IPS DF 6.9 (cell line): ENCODE measurements at places on chromosomes 2 and 18.

- DNase-seq: no peak
These were observed at the start of gene ITGB6 for GRCh38 chr2:160199683-160200389. Gene ITGB6 (minus strand): TSS chr2:160200272. CDS start chr2:160200063, 209 bp downstream.

DNA sequence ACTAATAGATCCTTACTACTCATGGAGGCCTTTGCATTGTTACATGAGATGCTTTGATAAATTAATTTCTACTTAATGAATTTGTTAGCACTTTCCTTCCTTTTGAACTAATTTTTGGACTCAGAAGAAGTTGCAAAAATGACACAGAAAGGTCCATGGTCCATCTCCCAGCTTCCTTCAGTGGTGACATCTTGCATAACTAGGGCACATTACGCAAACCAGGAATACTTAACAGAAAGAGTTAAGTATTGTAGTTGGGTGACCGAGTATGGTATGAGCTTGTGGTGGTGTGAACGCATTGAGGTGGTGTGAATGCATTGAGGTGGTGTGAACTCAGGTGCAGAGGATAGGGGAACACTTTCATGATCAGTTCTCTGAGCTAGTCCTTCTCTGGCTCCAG lies 151.1 kb upstream of the TWIST2 start:
- DNase-seq: no peak

DNA sequence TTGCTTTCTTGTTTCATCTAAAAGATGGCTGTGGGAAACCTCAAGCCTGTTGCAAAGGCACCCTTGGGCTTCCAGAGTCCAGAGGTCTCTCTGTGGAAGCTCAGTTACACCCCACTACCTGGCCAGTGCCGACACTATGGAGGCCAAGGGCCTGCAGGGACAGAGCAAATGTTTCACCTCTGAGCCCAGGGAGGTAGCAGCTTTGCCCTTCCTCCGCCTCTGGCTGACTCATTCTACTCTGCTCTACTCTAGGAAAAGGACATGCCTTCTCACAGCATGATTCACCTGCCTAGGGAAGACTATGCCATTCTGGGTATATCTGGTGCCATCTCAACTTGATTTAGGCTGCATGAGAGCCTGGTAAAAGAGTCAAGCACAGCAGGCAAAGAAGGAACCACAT lies 12.2 kb downstream of the MYOM1 start:
- DNase-seq: no peak

- no peak for DNase-seq
These were observed 162.1 kb upstream of the XIRP2 start for GRCh38 chr2:166725927-166726924.

DNA sequence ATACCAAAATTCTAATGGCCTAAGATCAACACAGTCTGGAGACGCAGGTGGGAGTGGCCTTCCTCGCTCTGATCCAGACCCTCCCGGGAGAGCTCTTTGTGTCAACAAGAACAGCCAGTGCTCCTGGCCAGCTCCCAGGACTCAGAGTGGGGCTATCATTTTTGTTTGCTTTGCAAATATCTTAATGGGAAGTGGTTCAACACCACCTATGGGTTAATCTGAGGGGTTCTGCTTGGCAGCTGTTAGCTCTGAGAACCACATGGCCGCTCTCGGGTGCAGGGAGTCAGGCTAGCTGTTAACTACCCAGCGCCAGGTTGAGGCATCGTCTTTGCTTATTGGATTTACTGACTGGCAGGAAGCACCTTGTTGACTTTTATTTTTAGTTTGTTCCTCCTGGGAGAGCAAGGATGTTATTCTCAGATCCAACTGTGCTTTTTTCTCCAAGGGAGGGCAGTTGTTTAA lies 184.8 kb upstream of the SP5 start:
- DNase-seq: no peak

DNA sequence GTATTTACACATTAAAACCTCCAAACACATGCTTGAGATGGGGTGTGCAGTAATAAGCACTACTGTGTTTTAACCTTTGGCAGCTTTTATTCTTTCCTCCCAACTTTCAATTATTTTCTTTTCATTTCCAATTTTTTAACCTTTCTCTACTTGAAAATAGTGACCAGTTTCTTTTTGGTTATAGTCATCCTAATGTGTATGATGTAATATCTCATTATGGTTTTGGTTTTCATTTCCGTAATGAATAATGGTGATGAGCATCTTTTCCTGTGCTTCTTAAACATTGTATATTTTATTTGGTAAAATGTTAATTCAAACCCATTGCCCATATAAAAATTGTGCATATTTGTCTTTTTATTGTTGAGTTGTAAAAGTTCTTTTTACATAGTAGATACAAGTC lies 103.5 kb downstream of the BMPR2 start:
- DNase-seq: no peak

- no peak for DNase-seq
These were observed 95.2 kb downstream of the TFCP2L1 start for GRCh38 chr2:121189661-121190381.

DNA sequence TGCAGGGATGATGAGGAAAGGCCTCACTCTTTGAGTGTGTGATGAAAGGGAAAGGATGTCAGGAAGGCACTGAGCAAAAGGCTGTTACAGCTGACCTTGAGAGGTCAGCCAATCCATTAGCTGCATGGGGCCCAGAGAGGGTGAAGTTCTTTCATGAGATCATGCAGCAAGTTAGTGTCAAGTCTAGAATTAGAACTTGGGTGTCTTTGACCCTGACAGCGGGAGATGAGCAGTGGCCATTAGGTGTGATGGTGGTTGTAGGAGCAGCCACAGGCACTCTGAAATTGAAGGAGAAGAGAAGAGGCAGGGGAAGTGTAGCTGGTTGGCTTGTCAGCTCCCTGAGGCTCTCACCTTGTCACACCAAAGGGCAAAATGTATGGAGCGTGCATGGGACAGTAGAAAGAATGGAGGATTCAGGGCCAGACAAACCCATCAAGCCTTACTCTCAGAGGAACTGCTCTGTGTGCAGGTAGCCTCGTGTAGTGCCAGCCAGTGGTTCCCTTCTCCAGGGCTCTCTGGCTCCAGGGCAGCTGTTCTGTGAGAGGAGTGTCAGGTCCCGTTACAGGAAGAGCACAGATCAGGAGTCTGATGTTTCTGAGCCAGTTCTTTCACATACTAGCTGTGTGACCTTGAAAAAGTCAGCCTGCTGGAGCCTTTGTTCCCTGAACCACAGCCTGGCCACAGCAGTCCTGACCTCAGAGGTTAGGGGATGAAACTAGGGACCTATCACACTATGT lies 35.9 kb downstream of the MAP4K4 start:
- DNase-seq: no peak

DNA sequence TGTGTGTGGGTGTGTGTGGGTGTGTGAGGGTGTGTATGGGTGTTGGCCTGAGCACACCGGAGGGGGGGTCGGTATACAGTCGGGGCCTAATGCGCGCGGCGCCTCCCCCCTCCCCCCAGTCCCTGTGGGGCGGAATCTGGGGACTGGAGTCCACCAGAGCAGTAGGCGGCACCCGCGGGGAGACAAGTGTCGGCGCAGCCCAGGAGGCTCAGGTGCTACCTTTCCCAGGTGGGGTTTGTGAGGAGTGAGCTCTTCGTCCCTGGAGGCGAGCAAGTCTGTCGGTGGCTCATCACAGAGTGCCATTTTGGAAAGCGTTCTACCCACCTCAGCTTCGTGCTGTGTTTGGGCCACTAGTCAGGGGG lies 2896.1 kb upstream of the TEKT4 start:
- no peak for DNase-seq

GRCh38 chr2:15092691-15093090 lies 460.2 kb downstream of the LRATD1 start:
- DNase-seq: no peak

- DNase-seq: no peak
These were observed 1.9 kb upstream of the LNPK start for GRCh38 chr2:176003958-176004357.

DNA sequence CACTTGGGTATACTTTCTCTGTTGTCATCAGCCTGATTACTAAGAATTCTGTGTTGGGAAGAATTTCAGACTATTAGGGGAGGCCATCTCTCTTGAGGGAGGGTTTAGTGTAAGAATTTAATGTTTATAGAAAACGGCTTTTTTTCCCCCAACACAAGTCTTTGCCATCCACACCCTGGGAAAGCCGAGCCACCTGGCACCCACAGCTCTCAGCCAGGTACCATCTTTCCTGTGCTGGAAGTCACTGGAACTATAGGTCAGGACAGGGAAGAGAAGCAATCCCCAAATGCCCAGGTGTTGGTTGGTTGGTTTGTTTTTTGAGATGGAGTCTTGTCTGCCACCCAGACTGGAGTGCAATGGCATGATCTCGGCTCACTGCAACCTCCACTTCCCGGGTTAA lies 155.1 kb downstream of the SMAD7 start:
- no peak for DNase-seq

GRCh38 chr2:15206419-15206818 lies 354.7 kb downstream of the NBAS start:
- DNase-seq: no peak

DNA sequence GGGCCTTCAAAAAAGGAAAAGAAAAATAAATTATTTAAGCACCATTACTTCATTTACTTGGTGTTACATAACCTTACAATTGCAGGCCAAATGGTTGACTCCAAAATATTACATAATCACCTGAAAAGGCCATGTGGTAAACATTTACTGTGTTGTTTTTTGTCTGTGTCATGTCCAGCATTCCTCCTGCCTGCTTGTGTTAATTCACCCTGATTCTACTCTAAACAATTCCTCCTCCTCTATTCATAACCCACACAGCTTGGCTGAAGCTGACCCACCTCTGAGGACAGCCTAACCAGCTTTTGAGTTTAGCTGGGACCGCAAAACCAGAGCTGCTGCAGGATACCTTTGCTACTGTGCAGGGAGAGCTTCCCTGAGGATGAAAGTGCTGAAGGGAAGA lies 35.4 kb downstream of the TMX3 start:
- no peak for DNase-seq

DNA sequence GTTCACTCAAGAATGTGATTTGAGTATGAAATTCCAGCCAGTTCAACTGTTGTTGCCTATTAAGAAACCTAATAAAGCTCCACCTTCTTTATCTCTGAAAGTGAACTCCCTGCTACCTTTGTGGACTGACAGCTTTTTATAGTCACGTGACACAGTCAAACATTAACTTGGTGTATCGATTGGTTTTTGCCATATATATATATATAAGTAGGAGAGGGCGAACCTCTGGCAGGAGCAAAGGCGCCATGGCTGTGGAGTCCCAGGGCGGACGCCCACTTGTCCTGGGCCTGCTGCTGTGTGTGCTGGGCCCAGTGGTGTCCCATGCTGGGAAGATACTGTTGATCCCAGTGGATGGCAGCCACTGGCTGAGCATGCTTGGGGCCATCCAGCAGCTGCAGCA lies at the start of gene UGT1A1:
Gene UGT1A1, plus strand, starts transcription at position 228 of the 400 bp plus-strand sequence. Its CDS starts 18 bp downstream, at position 246.
- DNase-seq: no peak

- no peak for DNase-seq
These were observed 946.0 kb upstream of the CHAC2 start for GRCh38 chr2:52821631-52822030.

GRCh38 chr2:44244135-44244871 lies 31.0 kb upstream of the SLC3A1 start:
- peak; percentile 52 for DNase-seq

- peak; percentile 50 for DNase-seq
These were observed 5.5 kb downstream of the SYT4 start for GRCh38 chr18:43271593-43272432.

- DNase-seq: no peak
These were observed 79.0 kb downstream of the COLEC12 start for GRCh38 chr18:421247-422155.

- no peak for DNase-seq
These were observed 13.8 kb upstream of the TTC27 start for GRCh38 chr2:32614084-32614483.

GRCh38 chr2:46157072-46157965 lies 139.9 kb upstream of the EPAS1 start:
- no peak for DNase-seq

- DNase-seq: no peak
These were observed 93.0 kb upstream of the ID2 start for GRCh38 chr2:8588831-8589191.

DNA sequence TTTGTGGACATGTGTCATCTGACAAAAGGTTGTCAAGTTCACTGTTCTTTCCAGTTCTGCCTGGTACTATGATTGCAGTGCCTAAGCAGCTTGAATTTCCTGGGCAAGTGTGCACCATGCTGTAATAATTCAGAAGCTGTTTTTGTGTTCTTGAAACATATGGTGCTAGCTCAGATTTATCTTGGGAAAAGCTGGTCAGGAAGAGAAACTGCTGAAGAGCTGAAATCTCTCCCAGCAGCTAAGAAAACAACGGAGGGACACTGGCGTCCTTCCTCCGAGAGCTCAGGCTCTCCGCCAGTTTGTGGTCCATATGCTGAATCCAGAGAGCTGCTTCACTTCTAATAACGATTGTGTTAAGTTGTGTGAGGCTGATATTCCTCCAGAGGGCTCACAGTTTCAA lies 642.0 kb downstream of the DPP10 start:
- DNase-seq: no peak

DNA sequence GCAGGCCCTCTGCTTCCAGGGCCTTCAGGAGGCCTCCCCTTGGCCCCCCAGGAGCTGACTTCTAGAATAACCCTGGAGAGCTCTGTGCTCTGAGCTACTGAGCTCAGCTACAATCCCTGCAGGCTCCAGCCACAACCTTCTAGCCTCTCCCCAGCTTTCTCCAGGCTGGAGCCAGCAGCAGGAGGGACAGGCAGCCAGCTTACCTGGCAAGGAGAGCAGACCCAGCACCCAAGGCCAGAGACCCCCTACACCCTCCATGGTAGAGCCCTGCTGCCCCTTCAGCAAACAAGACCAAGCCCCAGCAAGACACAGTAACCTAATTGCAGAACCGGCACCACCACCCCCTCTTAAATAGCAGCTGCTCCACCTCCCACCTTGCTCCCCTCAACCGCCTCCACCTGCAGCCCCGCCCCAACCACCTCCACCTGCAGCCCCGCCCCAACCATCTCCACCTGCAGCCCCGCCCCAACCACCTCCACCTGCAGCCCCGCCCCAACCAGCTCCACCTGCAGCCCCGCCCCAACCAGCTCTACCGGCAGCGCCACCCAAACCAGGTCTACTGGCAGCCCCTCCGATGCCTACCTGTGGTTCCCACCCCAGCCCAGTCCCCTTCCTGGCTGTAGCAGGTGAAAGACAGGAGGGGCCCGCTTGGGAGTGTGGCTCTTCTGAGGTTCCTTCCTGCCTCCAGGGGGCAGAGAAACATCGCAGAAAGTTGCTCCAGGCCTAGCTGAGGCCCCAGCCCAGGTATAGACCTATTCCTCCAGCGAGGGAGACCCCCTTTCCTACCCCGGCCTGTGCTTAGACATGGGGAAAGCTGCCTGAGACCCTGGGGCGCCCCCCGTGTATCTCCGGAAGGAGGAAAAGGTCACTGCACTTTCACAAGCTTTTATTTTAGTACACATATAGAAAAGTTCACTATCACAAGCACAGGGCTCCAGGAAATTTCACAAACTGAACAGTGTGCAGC lies at the start of gene ASTL:
Gene ASTL, minus strand, starts transcription at position 324 of the 967 bp plus-strand sequence. Its CDS starts 66 bp downstream, at position 258.
- DNase-seq: no peak
